ENCODE measurements at places on chromosomes 13 and 19. TPM values are rescaled to one million over a fixed set of nuclear protein-coding genes. Genes with fewer than 3 reads are reported as not detected.

The PHF11 gene
- total RNA-seq = 3.7 TPM

DNA sequence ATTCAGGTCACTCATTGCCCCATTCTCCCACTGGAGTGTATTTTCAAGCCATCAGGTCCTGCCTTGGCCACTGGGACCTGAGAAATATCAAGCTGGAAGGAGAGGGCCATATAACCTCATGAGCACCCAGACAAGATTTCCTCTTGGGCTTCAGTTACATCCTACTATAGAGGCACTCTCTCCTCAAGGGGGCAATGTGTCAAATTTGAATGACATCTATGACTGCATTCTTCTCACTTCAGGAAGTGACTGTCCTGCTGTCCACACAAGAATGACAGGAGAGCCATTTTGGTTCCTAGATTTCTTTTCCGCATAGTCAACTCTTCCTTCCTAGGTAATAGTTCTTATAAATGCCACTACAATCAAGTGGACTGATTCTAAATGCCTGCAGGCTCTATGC is 416.2 kb downstream of the DIAPH3 start:
- H3K36me3 ChIP-seq = no peaks in the 10 kb centered on the region
- DNase-seq = no peak
- no peak overlapping the region for H3K27ac ChIP-seq
- H3K4me3 ChIP-seq = no peak overlapping the region
- H3K4me1 ChIP-seq = peaks cover 7% of the 10 kb centered on the region

GRCh38 chr19:7665076-7665475 is 3.8 kb upstream of the RETN start:
- H3K27ac ChIP-seq = no peak overlapping the region
- H3K4me3 ChIP-seq = no peak overlapping the region
- H3K4me1 ChIP-seq = no peaks in the 10 kb centered on the region
- peak; percentile 88 for DNase-seq

DNA sequence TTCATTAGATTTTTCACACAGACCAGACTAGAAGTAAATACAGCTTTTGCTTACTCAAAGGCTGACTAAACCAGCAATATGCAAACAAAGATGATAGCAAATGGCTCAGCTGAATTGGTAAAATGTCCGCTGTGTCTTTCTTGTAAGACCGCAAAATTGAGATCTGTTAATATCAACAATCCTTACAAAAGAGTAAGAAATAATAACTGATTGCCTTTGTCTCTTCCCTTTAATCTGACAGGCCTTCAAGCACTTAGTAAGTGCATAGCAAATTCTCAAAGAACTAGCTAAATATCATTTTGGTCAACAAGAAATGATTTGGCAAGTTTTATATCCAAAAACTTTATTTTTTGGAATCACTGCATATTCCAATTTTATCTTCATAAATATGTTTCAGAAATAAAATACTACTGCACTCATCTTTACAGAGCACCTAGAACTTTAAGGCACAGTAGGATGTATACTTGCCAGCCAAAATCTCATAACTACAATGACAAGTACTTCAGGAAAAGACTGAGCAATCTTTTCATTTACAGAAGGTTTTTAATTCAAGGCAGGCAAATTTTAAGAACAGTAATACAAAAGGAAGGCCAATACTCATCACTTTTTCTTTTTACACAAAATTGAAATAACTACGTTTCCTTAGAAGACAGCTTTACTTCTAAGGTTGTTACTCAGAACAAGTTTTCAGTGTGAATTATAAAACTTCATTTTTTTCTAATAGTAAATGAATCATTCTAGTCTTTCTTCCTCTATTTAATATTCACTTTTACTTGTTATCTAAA is 1.1 kb downstream of the ELF1 start:
- no peak for DNase-seq
- H3K27me3 ChIP-seq = no peaks in the 10 kb centered on the region
- no peak overlapping the region for H3K4me3 ChIP-seq
- H3K4me1 ChIP-seq = peaks cover 11% of the 10 kb centered on the region
- H3K27ac ChIP-seq = no peak overlapping the region

Measured in cardiac muscle cell (in vitro differentiated cells and primary cell).